ENCODE measurements at places on chromosomes 5 and 9.

GRCh38 chr5:125226825-125227224 lies 480.4 kb upstream of the ZNF608 start:
- DNase-seq: no peak

GRCh38 chr9:16133556-16134227 lies 580.8 kb downstream of the CCDC171 start:
- DNase-seq: peak; percentile 14

GRCh38 chr9:92602413-92602812 lies 66.6 kb upstream of the ECM2 start:
- DNase-seq: no peak

GRCh38 chr5:121885630-121886029 lies 33.9 kb downstream of the FTMT start:
- DNase-seq: no peak

DNA sequence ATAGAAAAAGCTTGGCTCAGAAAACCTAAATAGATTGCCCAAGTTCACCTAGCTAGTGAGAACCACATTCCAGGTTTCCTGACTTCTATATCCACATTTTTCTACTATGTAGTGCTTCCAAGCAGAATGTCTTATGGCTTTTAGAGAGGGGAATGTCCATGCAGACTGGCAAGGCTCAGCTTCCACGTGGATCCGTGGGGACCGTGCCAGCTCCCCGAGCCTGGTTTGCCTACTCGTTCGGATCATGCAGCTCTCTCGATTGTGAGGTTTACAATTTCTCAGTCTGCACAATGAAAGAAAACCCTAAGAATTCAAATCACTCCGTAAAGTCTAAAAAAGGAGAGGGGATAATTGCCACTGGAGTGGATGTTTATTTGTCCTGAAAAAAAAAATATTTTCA lies 256.5 kb upstream of the NR4A3 start:
- DNase-seq: peak; percentile 10

DNA sequence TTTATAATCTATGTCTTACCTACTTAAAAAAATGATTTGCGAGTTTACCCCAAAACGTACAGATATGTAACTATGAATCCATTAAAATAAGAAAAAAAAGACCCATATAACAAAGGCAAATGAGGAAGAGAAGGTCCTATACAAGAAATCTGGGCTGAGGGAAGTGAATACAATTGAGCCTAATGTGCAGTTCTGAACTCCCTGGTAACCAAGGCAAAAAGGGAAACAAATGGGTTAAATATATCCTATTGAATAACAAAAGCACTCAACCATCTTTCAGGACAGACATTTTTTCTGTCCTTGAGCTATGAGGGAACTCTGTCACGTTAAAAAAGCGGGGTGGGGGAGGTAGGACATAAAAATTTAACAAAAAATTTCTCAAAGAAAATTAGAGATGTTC lies 78.6 kb downstream of the PTPN3 start:
- no peak for DNase-seq

GRCh38 chr5:180600554-180601041 lies 9.3 kb upstream of the SCGB3A1 start:
- DNase-seq: no peak

DNA sequence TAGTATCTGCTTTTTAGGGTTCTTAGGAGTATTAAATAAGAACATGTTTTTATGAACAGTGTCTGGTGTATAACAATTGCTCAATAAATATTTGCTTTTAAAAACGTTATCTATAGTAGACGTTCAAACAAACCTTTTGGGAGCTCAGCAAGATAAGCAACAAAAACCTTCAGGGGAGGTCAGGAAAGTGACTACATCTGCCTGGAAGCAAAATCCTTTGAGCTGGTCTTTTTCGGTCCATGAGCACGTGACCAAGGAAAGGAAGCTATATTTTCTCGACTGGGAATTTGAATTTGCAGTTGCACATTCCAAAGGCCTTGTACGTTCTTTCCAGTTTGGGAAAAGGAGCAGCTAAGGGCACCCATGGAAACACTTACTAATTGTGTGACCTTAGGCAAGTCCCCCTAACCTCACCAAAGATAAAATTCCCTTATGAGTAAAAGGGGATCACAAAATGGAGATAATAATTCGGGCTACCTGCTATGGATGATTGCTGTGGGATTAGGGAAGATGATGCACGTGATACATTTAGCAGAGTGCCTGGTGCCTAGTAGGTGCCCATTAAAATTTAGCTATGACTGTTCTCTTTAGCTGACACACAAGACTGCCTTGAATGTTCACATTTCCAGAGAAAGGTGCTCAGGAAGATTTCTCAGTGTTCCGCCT lies 45.4 kb downstream of the PTTG1 start:
- DNase-seq: no peak

DNA sequence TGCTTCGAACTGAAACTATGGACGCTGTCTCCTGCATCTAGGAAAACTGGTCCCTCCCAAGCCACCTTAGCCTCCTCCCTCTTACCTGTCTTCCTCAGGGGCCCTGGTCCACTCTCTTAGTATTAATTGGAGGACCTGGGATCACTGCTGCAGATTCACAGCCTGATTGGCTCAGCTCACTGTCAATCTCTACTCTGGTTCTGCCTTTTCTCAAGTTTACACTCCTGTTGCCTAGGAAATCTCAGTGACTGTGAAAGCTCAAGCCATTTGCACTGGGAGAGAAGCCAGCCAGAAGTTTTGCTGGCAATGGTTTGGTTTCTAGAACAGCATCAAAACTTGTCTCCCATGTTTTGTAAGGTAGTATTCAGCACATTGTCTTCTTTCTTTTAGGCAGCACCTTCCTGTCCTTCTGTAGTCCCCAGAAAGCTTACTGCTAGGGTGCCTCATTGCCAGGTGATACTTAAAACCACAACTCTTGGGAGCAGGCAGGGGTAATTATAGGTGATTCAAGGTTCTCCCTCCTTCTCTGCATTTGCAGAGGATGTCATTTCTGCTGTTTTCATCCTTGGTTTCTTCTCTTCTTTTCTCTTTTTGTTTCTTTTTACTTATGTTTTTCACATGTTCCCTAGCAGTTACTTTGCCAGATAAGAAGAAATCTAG lies at the start of gene CAPSL:
Gene CAPSL, minus strand, starts transcription at position 55 of the 660 bp plus-strand sequence. CDS start 17,502 bp downstream, outside the sequence.
- peak; percentile 25 for DNase-seq

DNA sequence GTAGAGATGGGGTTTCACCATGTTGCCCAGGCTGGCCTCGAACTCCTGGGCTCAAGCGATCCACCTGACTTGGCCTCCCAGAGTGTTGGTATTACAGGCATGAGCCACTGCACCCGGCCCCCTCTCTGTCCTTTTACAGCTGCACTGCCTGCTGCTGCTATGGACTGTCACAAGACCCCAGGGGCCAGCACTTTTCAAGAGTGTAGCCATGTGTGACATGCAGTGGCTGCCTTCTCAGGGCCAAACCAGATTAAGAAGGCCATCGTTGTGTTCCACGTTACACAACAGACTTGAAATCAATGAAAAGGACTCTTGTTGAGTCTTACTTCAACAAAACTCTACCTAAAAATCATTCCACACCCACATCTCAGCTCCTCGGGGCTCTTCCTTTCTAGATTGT lies 78.9 kb upstream of the ICE1 start:
- no peak for DNase-seq

DNA sequence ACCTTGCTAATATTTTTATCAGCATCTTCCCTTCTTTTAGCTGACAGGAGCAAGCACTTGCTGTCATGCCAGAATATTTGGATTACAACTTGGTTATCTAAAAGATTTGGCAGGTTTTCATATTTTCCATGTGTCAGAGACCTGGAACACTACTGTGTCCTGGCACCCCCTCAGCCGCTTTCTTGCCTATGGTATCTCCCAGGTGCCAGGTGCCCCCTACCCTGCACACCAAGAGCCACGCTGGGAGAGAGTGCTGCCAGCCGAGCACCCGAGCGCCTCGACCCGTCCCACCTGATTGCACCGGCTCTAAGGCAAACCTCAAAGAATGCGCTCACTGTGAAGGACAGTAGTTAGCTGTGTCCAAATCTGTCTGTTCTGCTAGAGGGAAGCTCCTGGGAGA lies 84.8 kb downstream of the GTF3C4 start:
- peak; percentile 74 for DNase-seq

GRCh38 chr5:149002053-149002452 lies 60.8 kb downstream of the SH3TC2 start:
- DNase-seq: no peak

GRCh38 chr5:1476967-1477310 lies 31.7 kb upstream of the SLC6A3 start:
- DNase-seq: no peak

DNA sequence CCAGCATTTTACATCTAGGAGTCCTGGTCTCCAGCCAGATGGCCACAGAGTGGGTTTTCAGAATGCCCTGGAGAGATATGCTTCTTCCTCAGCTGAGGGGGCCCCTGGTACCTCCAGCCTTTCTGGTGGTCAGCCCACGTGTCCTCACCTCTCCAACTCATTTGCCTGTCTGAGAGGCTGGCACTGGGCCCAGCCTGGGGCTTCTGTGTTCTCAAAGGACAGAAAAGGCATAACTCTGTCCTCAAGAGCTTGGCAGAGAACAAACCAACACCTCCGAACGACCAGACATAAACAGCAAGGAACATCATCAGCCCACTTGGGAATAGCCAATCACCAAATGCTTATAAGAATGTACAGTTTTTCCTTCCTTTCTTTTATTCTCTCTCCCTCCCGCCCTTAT lies 17.1 kb downstream of the ENG start:
- no peak for DNase-seq

DNA sequence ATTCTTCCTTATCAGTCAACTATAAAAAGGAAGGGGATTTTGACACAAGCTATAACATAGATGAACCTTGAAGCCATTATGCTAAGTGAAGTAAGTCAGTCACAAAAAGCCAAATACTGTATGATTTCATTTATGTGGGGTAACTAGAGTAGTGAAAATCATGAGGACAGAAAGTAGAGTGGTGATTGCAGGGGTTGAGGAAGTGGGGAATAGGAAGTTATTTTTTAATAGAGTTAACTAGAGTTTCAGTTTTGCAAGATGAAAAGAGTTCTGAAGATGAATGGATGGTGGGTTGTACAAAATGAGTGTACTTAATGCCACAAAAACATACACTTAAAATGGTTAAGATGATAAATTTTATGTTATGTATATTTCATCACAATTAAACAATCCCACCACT lies 65.4 kb upstream of the FAM174A start:
- DNase-seq: no peak

DNA sequence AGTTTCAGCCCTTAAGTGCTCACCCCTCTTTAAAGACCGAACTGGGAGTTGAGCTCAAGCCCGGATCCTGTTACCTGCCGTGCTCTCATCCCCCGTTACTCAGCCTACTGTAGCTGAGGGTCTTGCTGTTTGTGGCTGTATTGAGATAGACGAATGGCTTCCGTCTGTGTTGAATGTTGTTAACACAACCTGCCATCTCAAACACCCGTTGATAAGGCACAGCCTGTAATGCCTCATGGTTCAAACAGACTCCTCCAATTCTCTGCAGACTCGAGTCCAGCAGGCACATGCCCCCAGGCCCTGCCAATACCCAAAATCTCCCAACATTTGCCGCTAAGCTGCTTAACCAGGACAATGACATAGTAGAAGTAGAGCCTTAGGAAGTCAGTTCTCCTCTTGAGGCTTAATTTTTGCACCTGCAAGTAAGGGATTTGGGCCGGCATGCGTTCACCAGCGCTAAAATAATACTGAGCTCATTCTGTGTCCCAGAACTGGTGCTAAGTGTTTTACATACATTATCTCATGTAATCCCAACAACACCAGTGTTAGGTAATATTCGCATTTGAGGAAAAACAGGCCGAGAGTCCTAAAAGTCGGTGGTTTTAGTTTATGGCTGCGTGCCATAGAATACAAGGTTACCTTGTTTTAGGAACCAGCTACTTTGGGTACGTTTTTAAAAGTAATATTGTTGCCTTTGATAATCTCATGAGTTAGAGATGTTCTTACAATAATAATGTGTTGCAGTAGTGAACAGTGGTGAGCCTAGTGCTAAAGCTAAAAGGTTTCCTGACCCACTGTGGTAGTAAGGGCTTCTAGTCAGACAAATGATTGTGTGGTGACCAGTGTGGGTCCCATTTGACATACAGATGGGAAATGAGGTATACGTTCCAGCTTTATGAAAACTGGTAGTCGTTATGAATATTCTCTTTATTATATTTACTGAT lies 1.5 kb upstream of the RFX3 start:
- DNase-seq: peak; percentile 62
